Stimulated activated CD4-positive, alpha-beta T cell treated with anti-CD3 and anti-CD28 coated beads, Interleukin-4, amount 100 ng/mL, for 1 hour (primary cell): ENCODE measurements at places on chromosomes 2 and 18.

DNA sequence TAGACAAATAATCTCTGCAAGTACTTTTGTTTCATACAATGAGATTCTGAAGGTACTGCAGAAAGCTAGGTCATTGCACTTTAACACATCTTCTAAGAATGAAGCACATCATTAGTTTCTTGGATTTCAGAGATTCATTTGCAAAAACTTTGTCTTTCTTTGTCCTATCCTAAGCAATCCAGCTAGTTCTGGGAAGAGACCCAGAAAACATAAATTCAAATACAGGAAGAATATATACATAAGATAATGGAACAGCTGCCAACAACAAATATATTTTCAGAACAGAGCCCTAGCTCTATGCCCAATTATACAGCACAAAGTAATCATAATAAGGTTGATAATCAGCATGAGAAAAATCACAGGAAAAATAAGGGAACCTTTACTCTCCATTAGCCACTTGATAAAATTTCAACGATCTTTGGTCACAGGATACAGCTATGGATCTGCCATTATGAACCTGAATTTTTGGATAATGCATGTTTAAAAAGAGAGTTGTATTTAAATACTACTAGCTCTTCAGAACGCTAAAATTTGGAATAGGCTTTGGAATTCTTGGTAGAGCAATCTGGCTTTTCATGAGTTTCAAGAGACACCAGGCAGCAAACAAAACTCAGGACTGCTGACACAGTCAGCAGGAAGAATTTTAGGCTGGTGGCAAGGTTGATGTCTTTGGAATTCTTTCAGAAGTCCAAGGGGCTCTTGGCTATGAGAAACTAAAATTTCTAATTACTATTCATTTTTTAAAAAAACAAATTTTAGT lies 250.4 kb upstream of the SMIM21 start:
- DNase-seq, result no peak

DNA sequence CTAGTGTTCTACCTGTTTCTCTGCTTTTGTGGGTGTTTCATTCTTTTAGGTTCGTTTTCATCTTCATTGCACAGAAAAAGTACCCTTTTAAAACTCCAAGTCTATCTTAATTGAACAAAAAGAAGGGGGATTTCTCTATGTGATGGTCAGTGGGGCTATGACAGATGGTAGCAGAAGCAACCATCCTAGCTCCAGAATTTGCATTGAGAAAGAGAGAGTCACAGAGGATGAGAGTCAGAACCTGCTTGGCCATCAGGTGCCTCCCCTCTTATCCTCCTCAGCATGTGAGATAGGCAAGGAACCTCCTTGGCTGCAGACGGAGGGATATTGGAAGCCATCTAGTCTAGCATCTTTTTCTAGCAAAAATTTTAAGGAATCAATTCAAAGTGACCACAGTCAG lies 398.0 kb upstream of the DCC start:
- DNase-seq, result no peak

DNA sequence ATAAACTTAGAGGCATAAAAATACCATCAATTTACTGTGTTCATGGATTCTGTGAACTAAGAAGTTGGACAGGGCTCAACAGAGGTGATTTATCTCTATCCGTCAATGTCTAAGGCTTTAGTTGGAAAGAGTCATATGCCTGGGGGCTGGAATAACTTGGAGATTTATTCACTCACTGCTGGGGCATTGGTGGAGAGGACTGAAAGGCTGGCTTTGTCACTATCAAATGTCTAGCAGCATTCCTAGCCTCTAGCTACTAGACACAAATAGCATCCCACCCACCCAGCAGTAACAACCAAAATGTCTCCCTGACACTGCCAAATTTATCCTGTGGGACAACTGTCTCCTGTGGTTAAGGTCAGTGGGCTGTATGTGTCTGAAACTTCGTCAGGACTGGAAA lies 71.0 kb downstream of the EVA1A start:
- DNase-seq, result no peak

DNA sequence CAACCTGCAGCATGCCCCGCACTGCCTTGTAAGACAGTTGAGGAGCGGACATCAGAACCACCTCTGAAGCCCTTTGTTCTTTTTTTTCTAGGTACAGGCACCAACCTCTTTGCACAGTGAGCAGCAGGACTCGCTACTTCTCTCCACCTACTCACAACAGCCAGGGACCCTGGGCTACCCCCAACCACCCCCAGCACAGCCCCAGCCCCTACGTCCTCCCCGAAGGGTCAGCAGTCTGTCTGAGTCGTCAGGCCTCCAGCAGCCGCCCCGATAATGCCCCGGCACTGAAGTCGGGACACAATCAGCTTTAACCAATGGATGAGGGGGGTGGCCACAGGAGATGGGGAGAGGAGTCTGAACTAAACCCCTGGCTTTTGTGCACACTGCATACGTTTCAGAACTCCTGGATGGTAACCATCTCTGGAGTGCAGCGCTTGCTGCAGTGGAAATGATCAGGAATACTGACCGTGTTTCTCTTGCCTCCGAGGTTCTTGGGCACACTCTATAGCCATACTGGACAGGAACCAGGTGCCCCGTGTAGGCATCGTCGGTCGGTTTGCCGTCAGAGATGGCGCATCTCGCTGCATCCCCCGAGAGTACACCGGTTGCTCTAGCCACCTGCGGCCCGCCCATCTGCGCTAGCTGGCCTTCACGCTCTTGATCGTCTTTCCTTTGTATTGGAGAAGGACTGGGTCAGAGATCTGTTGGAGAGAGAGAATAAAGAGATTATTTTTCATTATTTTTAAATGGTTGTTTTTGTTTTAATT lies 6.6 kb upstream of the RPL31 start:
- DNase-seq, result no peak

DNA sequence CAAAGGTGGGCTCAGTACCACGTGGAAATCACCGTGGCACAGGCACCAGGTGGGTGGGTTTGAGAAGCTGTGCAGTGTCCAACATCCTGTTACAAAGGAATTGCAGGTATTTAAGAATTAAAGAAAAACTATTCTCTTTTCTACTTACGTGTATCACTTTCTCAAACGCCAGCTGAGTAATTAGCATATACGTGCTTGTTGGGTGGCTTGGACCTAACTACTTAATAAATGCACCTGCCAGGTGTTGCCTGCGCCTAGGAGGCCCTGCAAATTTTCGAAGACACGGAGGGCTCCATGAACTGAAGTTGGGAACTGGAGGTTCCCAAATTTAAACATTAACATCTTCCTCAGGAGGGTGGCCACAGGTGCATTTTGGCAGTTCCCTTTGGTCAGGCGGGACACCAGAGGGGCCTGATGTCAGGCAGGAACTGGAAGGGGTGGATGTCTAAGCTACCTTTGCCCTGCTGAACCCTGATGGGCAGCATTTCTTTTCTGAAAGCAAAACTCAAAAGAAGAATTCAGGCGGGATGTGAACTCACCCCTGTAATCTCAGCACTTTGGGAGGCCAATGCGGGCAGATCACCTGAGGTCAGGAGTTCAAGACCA lies 84.8 kb downstream of the HS6ST1 start:
- DNase-seq, result no peak

DNA sequence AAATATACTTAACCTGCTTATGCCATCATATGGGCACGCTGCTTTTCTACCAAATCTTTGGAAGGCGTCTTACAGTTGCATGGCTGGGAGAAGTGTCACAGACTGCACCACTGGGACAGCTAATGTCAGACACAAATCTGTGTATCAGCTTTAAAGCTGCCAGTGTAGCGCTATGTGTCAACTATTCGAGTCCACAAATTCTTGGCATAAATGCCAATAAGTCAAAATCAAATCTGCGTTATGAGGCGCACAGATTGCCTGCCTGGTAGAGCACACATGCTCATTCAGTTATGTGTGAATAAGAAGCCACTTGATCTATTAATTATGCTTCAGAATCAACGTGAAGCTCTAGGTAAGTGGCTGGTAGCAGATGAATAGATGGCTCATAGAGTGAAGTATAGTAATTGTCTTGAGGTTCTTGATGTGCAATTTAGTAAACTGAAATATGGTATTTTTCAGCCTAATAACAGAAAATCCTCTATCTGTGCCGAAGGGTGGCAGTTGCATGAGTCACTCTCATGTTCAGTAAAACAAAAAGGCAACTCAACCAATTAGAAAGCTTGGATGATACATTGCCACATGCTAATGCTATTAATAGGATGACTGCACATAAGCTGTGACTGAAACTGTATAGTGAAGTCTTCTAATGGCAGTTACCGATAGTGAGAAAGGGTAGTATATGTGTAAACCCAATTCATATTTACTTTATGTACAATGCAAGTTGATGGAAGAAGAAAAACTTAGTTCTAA lies 52.0 kb downstream of the DCC start:
- DNase-seq, result no peak

DNA sequence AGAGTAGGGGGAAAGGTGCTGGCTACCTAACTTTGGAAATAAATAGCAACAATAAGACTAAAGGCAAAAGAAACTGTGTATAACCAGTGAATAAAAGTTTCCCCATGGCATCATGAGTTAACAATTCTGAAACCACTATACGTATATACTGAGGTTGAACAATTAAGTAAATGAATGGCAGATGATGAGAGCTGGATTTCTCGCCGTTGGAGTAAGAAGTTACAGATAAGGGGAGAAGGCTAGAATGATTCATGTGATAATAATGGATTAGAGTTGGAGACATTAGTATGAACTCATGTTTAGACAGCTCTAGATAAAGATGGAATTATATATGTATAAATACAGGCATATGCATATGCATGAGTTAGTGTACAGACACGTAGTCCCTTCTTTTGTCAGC lies 152.7 kb downstream of the UBR3 start:
- DNase-seq, result no peak

GRCh38 chr2:241909769-241910168 lies 40.2 kb downstream of the RTP5 start:
- DNase-seq, result no peak

DNA sequence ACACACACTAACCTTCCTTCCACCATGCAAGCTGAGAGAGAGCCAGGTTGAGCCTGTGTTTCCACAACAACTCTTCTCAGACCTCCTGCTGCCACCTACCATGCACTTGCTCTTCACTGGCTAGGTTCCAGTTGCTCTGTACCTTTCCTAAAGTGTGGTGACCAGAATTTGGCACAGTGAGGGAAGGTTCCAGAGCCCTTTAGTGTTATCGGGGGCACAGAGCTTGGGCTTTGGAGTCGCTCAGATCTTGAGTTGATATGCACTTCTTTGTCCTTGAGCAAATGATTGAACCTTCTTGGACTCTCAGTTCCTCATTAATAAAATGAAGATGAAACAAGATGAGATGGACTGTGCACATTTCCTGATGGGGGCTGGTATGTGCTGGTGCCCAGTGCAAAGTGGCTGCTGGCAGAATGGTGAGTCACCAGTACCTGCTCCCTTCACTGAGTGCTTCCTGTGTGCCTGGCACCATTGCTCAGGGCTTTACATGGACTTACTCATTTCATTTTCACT lies 47.1 kb downstream of the NEDD4L start:
- no peak for DNase-seq

DNA sequence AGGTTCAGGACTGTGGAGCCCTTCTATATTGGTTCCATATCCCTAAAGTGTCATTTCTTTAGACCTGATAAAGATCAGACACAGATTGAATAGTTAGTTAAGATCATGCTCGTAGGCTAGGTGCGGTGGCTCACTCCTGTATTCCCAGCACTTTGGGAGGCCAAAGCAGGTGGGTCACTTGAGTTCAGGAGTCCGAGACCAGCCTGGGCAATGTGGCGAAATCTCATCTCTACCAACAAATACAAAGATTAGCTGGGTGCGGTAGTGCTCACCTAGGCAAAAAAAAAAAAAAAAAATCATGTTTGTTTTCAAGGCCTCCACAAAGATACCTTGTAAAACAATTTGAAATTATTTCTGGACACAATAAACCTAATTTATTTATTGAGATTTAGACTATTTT lies 4.6 kb upstream of the ANKAR start:
- DNase-seq, result no peak

DNA sequence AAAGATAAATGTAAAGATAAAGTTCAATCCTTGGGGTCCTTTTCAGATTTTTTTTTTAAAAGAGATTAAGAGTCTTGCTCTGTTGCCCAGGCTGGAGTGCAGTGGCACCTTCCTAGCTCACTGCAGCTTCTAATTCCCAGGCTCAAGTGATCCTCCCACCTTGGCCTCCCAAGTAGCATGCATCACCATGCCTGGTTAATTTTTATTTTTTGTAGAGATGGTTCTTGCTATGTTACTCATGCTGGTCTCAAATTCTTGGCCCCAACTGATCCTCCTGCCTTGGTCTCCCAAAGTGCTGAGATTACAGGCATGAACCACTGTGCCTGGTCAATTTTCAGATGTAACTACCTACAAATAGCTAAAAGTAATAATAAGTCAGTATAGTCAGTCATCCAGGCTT lies 21.1 kb downstream of the NFE2L2 start:
- no peak for DNase-seq

- DNase-seq, result no peak
Observed at GRCh38 chr2:124804014-124804940, 779.2 kb downstream of the CNTNAP5 start.

DNA sequence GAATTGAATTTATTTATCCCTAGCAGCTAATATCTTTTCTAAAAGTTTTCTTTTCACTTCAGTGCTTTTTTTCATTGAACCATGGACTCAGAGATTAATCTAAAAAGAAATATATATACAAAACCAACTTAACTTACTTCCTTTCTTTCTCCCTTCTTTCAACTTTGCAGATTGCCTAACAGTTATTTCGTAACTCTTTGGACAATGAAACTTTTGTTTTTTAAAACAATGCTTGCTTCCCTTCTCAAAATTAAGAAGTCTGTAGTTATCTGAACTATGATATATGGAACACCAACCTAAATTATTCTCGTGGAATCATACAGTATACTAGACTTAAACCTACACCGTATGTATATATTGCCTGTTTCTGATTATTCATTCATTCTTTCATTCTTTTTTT lies 62.9 kb downstream of the MIB1 start:
- DNase-seq, result no peak

GRCh38 chr18:77044866-77045664 lies 87.5 kb downstream of the MBP start:
- no peak for DNase-seq
